ENCODE measurements at places on chromosomes 5 and 9. TPM values are rescaled to one million over a fixed set of nuclear protein-coding genes. Genes with fewer than 3 reads are reported as not detected.

DNA sequence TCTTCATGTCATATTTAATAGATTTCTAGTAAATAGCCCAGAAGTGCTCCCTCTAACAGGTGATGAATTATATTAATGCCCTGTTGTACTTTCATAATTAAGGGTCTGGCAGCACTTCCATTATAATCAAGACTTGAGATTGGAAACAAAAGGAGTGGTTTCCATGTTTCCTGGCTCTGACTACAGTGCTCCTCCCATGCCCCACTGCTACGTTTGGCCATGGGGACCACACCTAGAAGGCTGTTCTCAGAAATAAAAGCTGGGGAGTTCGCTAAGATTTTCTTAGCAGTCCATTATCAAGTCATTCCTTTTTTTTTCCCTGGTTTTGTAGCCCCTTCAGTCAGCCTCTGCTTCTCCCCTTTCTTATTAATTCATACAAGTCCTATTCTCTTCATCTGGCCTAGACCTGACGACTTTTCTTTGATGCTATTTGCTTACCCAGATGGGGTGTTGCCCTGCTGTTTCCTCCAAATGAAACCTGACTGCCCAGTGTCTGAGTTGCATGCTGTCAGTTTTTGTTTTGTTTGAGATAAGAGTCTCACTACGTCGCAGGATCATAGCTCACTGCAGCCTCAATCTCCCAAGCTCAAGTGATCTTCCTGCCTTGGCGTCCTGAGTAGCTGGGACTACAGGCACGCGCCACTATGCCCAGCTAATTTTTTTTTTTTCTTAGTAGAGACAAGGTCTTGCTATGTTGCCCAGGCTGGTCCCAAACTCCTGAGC is 312.1 kb upstream of the EFNA5 start:
- no peak overlapping the region for H3K4me3 ChIP-seq
- H3K36me3 ChIP-seq = no peaks in the 10 kb centered on the region
- DNase-seq = no peak
- no peaks in the 10 kb centered on the region for H3K27me3 ChIP-seq
- H3K27ac ChIP-seq = no peak overlapping the region

DNA sequence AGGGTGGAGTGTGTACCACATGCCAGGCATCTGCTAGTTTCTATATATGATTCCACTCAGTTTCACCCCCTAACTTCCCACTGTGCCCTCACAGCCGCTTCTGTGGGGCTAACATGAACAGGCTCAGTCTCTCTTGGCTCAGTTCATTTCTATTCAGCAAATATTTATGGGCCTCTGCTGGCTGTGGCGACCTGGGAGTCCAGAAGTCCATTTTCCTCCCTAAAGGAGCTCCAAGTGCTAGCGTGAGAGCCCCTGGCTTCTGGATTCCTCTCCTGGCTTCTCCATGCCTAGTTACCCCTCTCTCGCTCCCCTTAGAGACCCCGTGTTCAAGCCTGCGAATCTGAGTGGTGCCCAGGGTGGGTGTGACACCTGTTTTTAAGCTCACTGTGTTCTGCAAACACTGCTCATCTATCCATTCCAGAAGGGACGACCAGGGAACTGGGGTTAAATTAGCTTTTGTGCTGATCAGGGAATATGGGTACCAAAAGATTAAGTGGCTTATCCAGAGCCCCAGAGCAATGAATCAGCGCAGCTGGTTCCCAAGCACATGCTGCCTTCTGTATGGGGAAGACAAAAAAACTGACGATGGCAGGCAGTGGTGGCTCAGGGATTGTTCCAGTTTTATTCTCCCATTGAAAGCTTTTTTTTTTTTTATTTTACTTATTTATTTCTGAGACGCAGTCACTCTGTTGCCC is 57.6 kb downstream of the HMCN2 start:
- H3K4me1 ChIP-seq = peaks cover 6% of the 10 kb centered on the region
- no peak overlapping the region for H3K4me3 ChIP-seq
- H3K27ac ChIP-seq = peak overlapping the region; percentile 55
- no peaks in the 10 kb centered on the region for H3K36me3 ChIP-seq
- no peak for DNase-seq

- H3K27me3 ChIP-seq = no peaks in the 10 kb centered on the region
- H3K27ac ChIP-seq = peak overlapping the region; percentile 43
- H3K36me3 ChIP-seq = no peaks in the 10 kb centered on the region
- H3K4me3 ChIP-seq = no peak overlapping the region
- peak; percentile 60 for DNase-seq
These were observed 15.1 kb downstream of the PDLIM4 start for GRCh38 chr5:132272311-132273210.

- DNase-seq = no peak
- no peak overlapping the region for H3K27ac ChIP-seq
- no peaks in the 10 kb centered on the region for H3K27me3 ChIP-seq
- H3K36me3 ChIP-seq = no peaks in the 10 kb centered on the region
- H3K4me3 ChIP-seq = no peak overlapping the region
- no peaks in the 10 kb centered on the region for H3K4me1 ChIP-seq
These were observed 238.2 kb downstream of the GLIS3 start for GRCh38 chr9:4061717-4062116.

- H3K27me3 ChIP-seq = no peaks in the 10 kb centered on the region
- no peak for DNase-seq
- H3K27ac ChIP-seq = no peak overlapping the region
- H3K4me3 ChIP-seq = no peak overlapping the region
- no peaks in the 10 kb centered on the region for H3K4me1 ChIP-seq
These were observed 103.9 kb downstream of the ESM1 start for GRCh38 chr5:54881286-54882005.

DNA sequence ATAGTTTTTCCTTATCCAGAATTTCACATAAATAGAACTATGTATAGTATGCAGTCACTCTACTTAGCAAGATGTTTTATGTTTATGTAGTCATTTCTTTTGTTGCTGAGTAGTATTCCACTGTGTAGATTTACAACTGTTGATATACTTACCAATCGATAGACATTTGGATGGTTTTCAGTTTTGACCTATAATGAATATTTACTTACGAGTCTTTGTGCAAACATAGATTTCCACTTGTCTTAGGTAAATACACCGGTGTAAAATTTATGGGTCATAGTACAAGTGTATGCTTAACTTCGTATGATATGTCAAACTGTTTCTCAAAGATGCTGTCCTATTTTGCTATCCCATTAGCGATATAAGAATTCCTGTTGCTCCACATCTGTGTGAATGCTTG is 19.7 kb upstream of the OR2K2 start:
- DNase-seq = no peak
- no peaks in the 10 kb centered on the region for H3K4me1 ChIP-seq
- H3K27me3 ChIP-seq = no peaks in the 10 kb centered on the region
- H3K27ac ChIP-seq = no peak overlapping the region

- no peaks in the 10 kb centered on the region for H3K36me3 ChIP-seq
- DNase-seq = no peak
- H3K4me3 ChIP-seq = no peak overlapping the region
- no peaks in the 10 kb centered on the region for H3K27me3 ChIP-seq
These were observed 58.8 kb upstream of the RAI14 start for GRCh38 chr5:34597034-34598027.

DNA sequence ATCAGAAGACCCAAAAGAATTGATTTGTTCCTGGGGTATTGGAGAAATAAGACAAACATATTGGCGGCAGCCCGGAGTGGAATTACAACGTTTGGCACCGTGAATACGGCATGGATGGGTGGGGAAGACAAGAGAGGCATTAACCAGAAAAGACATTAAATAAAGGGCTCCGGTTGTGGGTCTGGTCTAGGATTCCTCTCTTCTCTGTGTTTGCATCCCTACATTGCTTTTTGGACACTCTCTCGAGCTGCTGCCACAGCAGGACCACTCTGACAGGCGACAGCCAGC is 138.7 kb upstream of the PALM2AKAP2 start:
- H3K4me3 ChIP-seq = no peak overlapping the region
- H3K27me3 ChIP-seq = peaks cover 3% of the 10 kb centered on the region
- peaks cover 10% of the 10 kb centered on the region for H3K4me1 ChIP-seq
- no peak for DNase-seq

DNA sequence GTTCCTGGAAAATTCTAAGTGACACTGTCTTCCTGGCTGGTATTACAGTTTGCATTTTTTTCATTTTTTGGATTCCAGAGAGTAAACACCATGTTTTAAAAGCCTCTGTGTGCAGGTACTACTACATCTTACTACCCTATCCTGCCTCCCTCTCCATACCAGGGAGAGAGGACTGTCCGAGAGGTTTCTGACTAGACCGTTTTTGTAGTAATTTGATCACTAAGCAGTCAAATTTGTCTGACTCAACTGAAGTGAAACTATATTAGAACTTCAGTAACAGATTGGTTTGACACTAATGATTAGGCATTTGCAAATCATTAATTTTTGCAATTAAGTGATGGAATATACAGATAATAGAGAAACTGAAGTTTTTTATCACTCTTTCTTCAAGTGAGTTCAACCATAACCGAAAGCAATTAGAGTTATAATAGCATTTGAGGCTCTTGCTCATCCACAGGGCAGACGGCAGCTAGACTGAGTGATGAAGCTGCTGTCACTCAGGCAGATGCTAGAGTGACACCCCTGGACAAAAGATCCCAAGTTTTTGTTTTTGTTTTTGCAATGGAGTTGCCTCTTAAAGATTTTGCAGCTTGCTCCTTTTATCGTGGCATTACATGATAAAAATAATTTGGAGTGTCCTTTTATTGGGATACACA is 44.3 kb downstream of the SMARCA2 start:
- no peaks in the 10 kb centered on the region for H3K4me1 ChIP-seq
- H3K27ac ChIP-seq = no peak overlapping the region
- no peak for DNase-seq
- H3K4me3 ChIP-seq = no peak overlapping the region
- no peaks in the 10 kb centered on the region for H3K36me3 ChIP-seq

DNA sequence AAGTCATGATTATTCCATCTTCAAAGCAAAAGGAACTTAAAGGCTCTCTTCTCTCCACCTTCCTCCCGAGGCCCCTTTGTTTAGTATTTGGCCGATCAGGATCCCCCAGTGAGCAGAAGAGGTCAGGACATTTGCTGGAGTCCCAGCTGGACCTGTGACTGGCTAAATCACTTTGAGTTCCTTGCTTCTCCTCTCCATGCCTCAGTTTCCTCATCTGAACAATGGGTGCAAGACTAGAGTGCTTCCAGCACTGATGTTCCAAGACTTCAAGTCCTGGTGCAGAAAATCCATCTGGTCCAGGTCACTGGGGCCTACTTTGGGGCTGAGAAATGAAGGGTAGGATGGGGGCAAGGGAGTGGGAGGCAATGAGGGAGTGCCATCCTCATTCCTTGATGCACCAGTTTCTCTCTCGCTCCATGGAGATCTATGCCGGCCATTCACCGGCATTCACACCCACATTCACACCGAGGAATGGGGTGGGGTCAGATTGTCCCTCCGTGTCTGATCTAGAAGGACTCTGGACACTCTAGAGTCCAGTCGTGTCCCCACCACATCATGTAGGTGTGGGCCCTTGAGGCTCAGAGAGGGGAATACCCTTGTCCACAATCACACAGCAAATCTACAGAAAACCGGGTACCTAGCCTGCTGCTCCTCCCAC is 38.7 kb upstream of the IL17B start:
- no peak for DNase-seq
- H3K27me3 ChIP-seq = no peaks in the 10 kb centered on the region
- peaks cover 21% of the 10 kb centered on the region for H3K4me1 ChIP-seq
- H3K4me3 ChIP-seq = peak overlapping the region; percentile 88
- H3K36me3 ChIP-seq = no peaks in the 10 kb centered on the region

DNA sequence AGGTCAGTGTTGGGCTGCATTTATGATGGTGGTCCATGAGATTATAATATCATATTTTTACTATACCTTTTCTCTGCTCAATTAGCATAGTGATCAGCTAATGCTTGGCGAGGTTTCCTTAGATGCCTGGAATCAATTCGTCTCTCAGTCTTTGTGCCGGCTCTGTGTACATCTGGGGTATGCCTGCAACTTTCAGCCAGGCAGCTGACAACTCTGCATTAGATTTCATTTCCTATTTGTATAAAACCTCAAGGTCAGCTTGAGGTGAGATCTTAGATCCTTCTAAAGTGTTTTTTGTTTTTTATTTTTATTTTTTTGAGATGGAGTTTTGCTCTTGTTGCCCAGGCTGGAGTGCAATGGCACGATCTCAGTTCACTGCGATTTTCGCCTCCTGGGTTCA is 86.8 kb downstream of the MELK start:
- H3K4me3 ChIP-seq = no peak overlapping the region
- no peaks in the 10 kb centered on the region for H3K4me1 ChIP-seq
- H3K36me3 ChIP-seq = no peaks in the 10 kb centered on the region
- no peak overlapping the region for H3K27ac ChIP-seq

DNA sequence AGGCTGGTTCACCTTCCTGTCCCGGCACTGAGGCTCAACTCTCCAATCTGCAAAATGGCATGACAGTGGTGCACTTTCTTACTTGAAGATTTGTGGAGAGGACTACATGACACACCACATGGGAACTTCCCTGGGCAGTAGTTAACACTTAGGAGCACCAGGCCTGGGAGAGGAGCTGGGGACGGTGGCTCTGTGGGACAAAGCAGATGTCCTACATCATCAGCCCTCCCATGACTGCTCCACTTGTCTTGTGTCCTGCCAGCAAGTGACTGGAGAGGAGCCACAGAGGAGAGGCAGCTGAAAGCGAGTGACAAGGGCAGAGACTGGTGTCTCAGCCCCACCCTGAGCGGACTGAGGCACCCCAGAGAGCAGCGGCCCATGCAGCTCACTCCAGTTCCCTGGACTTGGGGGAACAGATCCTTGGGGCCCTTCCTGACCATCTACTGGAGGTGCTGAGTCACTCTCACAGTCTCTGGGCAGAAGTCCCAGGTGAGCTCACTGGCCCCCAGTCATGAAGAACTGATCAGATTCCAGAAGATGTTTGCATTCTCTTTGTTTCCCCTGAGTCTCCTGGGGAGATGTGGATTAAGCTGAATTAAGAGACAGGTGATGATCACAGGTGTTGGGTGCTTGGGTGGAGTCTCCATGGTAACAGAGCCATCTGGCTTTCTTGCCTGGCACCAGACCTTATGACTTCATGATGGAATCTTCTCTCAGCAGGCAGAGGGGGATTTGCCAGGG is 13.2 kb upstream of the SLC25A48 start:
- H3K27ac ChIP-seq = no peak overlapping the region
- H3K4me3 ChIP-seq = no peak overlapping the region
- no peak for DNase-seq
- H3K4me1 ChIP-seq = no peaks in the 10 kb centered on the region

- H3K36me3 ChIP-seq = no peaks in the 10 kb centered on the region
- no peak overlapping the region for H3K4me3 ChIP-seq
These were observed 64.3 kb downstream of the ANGPTL2 start for GRCh38 chr9:127058011-127058644.

The MLANA gene
- total RNA-seq = not detected

The INSL6 gene
- total RNA-seq = not detected

The DDX4 gene
- total RNA-seq = not detected

The GFRA3 gene
- total RNA-seq = 0.30 TPM

The TMED9 gene
- 12.8 TPM for total RNA-seq

The ADAMTS13 gene
- not detected for total RNA-seq

The PCDHA1 gene
- total RNA-seq = not detected

The SPAAR gene
- total RNA-seq = 0.29 TPM

The PRDM9 gene
- total RNA-seq = not detected

The CTSV gene
- not detected for total RNA-seq
